Erythroblast (primary cell): ENCODE measurements at places on chromosomes 11 and 22.

- DNase-seq: peak; percentile 4
Observed at GRCh38 chr11:27319072-27319471, 43.9 kb downstream of the CCDC34 start.

GRCh38 chr11:85718991-85719807 lies 33.2 kb upstream of the CCDC89 start:
- no peak for DNase-seq

- DNase-seq: no peak
Observed at GRCh38 chr11:79570104-79570503, 129.3 kb upstream of the TENM4 start.

GRCh38 chr11:65355776-65356393 lies 1.3 kb downstream of the TIGD3 start:
- no peak for DNase-seq

DNA sequence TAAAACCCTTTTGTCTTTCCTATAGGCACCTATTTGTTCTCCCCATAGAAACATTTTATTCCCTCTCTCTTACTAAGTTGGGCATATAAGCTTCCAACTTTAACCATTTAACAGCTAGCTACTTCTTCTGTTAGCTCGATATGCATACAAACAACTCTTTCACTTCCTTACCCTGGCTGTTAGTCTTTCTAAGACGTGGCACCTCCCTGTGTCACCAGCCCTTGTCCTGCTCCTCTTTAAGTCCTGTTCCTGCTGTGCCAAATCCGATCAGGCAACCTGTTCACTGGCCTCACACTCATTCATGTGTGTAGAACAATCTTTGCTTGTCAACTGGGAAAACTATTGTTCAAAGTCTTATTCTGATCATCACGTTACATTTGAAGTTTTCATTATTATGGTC lies 1376.1 kb upstream of the TENM4 start:
- no peak for DNase-seq

DNA sequence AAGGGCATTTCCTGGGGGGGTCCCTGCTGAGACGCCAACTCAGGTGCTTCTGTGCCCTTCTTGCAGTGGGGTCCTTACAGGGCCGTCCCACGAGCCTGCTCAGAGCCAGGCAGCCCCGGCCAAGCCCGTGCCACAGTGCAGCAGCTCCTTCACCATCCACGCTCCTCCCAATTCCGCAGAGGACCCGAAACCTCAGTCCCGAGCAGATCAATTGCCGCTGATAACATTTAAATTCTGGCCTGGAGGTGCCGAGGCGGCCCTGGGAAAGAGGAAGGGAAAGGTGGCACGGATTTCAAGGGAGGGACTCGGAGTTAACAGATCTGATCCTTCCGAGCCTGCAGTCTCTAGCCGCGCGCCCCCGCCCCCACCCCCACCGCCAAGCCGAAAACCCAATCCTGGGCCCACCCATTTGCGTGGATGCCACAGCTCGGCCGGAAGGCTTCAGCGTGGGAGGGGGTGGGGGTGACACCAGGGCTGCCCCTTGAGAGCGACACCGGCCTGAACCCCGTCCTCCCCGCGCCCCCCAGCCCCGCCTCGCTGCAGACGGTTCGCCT lies 32.3 kb upstream of the JAM3 start:
- DNase-seq: no peak

- no peak for DNase-seq
Observed at GRCh38 chr11:82989628-82990404, 81.9 kb downstream of the RAB30 start.

DNA sequence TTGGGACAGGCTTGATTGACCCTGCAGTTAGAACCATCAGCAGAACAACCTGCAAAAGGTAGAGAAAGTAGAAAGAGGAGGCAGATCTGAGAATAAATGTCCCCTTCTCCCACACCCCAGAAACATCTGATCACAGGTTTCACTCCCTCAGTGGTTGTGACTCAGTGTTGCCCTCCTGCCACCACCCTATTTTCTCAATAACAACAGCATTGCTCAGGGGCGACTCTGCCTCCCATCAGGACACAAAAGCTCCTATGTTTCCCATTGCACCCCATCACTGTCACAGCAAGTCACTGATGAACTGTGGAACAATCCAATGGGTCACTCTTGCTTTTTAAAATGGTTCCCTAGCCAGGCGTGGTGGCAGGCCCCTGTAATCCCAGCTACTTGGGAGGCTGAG lies 110.2 kb downstream of the RASSF10 start:
- DNase-seq: no peak

DNA sequence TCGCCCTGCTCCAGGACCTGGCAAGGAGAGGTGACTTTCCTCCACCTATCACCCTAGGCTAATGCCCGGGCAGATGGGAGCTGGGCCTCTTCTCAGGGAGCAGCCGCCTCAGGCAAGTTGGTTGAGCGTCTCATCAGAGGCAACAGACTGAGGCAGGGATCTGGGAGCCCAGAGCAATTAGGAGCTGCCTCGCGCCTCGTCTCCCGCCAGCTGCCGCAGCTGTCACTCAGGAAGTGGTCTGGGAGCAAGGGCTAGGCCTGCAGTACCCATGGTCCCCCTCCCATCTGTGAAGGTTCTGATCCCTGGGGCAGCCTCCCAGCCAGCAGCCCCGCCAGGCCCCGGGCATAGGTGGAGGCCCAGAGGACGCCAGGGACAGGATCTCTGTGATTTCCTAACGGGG lies 4.6 kb upstream of the CABP7 start:
- DNase-seq: no peak

DNA sequence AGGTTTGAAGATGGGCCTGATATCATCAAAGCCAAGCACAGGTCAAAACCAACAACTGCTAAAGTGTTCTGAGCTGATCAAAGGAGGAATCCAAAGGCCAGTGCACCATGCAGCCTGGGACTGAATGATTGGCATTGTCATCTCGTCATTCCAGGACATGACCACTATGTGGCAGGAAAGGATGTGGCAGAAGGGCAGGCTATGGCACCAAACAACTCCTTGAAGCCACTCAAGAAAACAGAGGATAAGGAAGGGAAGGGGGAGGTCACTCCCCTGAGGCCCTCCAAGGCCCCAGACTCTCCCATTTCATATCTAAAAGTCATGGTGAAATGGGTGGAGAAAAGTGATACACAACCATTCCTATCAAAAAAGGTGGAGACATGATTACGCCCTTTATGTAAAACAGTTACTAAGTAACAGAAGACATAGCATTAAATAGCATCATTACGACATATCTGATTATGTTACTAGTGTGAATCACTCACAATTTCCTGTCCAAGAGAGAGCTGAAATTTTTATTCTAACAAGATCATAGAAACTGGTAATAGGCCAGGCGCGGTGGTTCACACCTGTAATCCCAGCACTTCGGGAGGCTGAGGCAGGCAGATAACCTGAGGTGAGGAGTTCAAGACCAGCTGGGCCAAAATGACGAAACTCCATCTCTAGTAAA lies 49.3 kb downstream of the AHNAK start:
- peak; percentile 63 for DNase-seq

DNA sequence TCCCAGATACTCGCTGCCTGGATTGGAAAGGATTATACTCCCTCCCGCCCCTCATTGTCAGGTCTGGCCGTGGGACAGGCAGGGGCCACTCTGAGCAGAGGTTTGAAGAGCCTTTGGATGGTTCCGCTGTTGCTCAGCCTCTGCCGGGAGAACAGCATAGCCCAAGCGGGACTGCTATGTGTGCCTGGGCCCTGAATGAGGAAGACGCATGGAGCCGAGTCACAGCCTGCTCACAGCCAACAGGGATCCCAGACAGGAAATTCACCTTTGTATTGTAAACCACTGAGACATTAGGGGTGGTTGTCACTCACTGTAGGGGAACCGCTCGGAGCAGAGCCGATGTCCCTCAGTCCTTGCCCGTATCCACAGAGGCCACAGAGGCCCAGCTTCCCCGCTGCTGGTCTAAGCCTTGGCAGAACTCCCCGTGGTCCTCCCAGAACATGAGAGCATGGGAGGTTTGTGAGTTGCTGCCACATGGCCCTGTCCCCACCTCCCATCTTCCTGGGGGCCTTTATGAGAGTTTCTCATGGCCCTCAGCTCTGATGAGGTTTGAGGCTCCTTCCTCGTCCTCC lies 10.7 kb upstream of the FAM118A start:
- DNase-seq: no peak

DNA sequence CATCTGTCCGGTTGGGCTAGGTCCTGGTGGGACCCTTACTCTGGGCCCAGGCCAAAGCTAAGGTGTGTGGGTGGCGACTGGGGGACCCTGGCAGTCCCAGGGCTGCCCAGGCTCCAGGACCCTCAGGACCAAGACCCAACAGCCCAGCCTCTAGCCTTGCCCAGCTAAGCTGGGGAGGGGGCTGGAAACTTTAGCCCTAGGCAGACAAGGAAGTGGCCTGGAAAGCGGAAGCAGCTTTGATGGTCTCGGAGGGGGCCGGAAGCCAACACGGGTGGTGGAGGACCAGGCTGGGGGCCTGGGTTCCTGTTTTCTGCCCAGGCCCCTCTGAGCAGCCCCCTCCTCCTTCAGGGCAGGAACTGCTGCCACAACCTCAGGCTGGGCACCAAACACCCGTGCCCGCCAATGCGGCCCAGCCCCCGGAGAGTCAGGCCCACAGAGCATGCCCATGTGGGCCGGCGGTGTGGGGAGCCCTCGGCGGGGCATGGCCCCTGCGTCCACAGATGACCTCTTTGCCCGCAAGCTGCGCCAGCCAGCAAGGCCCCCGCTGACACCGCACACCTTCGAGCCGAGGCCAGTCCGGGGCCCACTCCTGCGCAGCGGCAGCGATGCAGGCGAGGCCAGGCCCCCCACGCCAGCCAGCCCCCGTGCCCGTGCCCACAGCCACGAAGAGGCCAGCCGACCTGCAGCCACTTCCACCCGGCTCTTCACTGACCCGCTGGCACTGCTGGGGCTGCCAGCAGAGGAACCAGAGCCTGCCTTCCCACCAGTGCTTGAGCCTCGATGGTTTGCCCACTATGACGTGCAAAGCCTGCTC lies 2.8 kb downstream of the SIPA1 start:
- no peak for DNase-seq

- DNase-seq: no peak
Observed at GRCh38 chr11:14607713-14608112, 35.9 kb upstream of the PDE3B start.

DNA sequence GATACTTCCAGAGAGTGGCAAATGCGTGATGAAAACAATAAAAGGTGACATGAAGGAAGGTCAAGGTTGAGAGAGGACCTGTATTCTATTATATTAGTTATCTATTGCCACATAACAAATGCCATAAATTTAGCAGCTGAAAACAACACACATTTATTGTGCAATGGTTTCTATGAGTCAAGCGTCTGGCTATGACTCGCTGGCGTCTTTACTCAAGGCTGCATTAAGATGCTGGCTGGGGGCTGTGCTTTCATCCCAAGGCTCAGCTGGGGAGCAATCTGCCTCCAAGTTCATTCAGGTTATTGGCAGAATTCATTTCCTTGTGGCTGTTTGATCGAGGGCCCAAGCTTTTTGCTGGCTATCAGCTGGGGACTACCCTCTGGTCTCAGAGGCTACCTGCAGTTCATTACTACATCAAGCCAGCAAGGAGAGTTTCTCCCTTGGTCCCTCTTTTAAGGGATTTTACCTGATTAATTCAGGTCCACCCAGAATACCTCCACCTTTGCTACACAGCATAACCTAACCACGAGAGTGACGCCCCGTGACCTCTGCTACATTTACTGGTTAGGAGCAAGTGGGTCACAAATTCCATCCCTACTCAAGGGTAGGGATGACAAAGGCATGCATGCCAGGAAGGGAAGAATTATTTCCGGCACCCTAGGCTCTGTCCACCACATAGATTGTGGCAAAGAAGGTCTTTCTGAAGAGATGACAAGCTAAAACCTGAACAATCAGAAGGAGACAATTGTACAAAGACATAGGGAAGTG lies 549.1 kb downstream of the MN1 start:
- DNase-seq: no peak

- no peak for DNase-seq
Observed at GRCh38 chr11:6579681-6580080, 23.7 kb downstream of the RRP8 start.

DNA sequence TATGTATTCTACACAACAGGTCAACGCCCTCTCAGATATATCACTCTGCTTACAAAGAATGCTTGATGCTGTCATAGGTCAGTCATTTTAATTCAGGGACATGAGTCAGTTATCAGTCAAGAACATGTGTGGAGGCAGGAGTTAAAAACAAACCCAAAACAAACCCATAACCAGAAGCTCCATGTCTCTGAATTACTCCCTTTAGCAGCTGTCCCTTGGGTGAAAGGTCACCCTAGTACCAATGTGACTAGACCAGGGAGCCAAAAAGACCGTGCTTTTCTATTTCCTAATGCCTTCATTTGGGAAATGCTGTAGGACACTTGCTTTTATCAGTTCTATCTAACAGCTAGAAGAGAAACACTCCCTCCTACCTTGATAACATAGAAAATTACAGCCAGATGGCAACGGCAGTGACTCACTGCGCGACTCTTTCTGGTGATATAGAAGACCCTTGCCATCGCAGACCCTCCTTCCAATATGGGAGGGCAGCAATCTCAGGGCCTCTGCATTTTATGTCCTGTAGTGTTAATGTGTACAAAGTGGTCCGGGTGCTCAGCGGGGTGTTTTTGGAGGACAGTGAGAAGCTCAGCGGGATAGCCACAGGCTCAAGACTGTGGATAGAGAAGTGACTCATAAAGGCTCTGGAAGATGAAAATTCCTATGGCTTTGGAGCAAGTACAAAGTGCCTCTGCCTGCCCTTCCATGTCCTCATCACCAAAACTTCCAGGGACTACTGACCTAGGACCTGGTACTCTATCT lies 24.8 kb downstream of the APOL5 start:
- peak; percentile 88 for DNase-seq

DNA sequence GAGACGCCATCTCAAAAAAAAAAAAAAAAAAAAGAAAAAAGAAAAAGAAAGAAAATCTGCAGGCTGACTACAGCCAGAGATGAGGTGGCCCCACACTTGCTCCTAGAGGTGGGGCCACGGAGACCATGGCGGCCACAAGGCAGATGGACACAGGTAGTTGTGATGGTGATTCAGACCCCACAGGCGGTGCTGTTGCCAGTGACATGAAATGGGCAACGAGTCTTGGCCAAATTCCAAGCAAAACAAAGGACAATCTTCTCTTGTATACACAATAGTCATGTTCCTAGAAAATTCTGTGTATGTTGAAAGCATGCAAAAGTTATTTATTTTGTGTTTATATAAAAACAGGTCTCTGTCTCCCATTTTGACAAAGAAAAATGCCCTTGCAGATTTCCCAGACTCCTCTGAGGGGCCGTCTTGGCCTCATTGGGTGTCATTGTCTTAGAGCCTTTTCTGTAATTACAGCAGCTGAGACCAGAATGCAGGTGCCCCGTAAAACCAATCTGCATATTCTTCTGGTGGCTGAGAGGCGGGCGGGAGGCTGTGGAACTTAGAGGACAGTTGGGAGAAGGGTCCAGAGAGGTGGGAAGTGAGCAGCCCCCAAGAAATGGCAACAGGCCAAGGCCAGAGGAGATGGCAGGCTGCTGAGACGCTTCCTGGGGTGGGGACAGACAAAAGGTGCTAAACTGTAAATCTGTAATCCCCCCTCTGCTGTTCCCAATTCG lies 22.5 kb upstream of the DAGLA start:
- no peak for DNase-seq

- no peak for DNase-seq
Observed at GRCh38 chr11:2995893-2996554, 3.9 kb upstream of the NAP1L4 start.

- DNase-seq: peak; percentile 42
Observed at GRCh38 chr22:40957601-40958000, 6.4 kb downstream of the RBX1 start.

GRCh38 chr11:79486242-79486984 lies 45.6 kb upstream of the TENM4 start:
- DNase-seq: no peak
